Type B pancreatic cell (in vitro differentiated cells): ENCODE measurements at places on chromosomes 11 and 22. TPM values are rescaled to one million over a fixed set of nuclear protein-coding genes. Genes with fewer than 3 reads are reported as not detected.

GRCh38 chr11:19777377-19778102 lies 64.9 kb downstream of the NAV2 start:
- DNase-seq, result no peak
- peaks cover 50% of the 10 kb centered on the region for H3K27me3 ChIP-seq
- H3K4me1 ChIP-seq, result peaks cover 45% of the 10 kb centered on the region
- H3K27ac ChIP-seq, result peak overlapping the region; percentile 91

DNA sequence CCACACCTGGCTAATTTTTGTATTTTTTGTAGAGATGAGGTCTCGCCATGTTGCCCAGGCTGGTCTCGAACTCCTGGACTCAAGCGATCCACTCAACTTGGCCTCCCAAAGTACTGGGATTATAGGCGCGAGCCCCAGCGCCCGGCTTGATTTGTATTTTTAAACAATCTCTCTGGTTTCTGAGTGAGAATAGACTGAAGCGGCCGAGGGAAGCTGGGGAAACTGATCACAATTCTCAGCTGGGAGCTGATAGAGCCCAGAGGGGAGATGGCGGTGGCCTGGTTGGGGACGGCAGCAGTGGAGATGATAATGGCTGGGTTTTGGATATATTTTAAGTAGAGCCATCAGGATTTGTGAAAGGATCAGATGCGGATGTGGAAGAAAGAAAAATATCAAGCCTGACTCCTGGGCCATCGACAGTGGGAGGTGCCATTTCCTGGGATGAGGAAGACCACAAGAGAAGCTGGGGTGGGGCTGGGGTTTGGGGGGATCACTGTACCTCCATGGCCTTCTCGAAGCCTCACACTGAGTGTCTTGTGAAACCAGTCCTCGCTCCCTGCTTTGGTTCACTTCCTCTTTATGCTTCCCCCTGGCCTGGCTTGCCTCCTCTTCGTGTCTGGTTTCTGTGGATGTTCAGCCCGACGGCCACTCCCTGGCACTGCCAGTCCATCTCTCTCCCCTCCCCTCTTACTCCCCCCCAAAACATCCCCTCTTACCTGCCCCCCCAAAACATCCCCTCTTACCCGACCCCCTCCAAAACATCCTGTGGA lies 51.9 kb downstream of the IGLL1 start:
- H3K4me1 ChIP-seq, result peaks cover 40% of the 10 kb centered on the region
- no peak for DNase-seq
- H3K27ac ChIP-seq, result no peak overlapping the region
- no peaks in the 10 kb centered on the region for H3K36me3 ChIP-seq

Gene RAG1
- 0.99 and 1.4 TPM in 2 replicates for total RNA-seq

GRCh38 chr22:42969348-42969975 lies 45.5 kb downstream of the PACSIN2 start:
- H3K27ac ChIP-seq, result peak overlapping the region; percentile 44
- no peaks in the 10 kb centered on the region for H3K27me3 ChIP-seq
- peaks cover 31% of the 10 kb centered on the region for H3K36me3 ChIP-seq
- H3K4me3 ChIP-seq, result no peak overlapping the region
- no peak for DNase-seq
- H3K4me1 ChIP-seq, result peaks cover 55% of the 10 kb centered on the region

Gene ART1
- total RNA-seq, result not detected in 2 replicates

- H3K27ac ChIP-seq, result no peak overlapping the region
- H3K4me3 ChIP-seq, result no peak overlapping the region
- no peaks in the 10 kb centered on the region for H3K4me1 ChIP-seq
- H3K27me3 ChIP-seq, result no peaks in the 10 kb centered on the region
- peaks cover 4% of the 10 kb centered on the region for H3K36me3 ChIP-seq
Observed at GRCh38 chr22:20750461-20751184, 23.3 kb upstream of the SERPIND1 start.

DNA sequence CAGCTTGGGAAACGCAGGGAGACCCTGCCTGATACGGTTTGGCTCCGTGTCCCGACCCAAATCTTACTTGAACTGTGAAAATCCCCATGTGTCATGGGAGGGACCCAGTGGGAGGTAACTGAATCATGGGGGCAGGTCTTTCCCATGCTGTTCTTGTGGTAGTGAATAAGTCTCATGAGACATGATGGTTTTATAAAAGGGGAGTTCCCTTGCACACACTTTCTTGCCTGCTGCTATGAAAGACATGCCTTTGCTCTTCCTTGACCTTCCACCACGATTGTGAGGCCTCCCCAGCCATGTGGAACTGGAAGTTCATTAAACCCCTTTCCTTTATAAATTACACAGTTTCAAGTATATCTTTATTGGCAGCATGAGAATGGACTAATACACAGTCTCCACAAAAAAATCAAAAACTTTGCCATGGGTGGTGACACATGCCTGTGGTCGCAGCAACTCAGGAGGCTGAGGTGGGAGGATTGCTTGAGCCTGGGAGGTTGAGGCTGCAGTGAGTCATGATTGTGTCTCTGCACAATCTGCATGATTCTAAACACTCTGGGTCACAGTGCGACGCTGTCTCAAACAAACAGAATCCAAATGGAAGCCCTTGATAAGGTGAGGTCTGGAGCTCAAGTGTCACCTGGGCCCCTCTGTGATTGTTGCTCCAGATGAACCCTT lies 34.9 kb downstream of the SYN3 start:
- DNase-seq, result peak; percentile 25
- H3K4me3 ChIP-seq, result no peak overlapping the region
- peaks cover 4% of the 10 kb centered on the region for H3K36me3 ChIP-seq
- peaks cover 8% of the 10 kb centered on the region for H3K27me3 ChIP-seq
- no peak overlapping the region for H3K27ac ChIP-seq
- H3K4me1 ChIP-seq, result peaks cover 7% of the 10 kb centered on the region

DNA sequence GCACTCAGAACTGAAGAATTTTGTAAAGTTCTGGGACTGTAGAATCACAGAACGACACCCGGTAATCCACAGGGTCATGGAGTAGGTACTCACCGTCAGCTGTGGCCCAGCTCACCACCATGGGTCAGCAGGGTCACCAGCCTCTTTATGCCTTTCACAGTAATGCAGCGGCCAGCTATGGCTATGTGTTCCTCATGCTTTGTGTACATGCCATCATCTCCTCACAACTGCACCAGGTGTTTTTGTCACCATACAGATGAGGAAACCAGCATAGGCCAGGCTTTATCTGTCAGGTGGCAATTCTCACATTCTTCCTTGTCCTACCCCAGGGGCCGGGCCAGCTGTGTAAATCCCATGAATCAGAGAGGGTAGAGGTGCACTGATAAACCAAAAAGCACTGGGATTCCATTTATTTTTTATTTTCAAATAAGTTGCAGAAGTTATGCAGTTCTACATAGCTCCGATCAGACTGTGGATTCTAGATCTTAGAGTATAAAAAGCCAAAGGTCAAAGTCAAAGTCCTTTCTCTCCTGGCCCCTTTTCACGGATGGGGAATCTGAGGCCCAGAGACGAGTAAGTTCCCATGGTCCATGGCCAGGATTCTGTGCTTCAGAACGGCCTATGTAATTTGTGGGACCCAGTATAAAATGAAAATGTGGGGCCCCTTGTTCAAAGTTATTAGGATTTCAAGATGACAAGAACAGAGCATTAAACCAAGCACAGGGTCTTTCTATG lies 17.5 kb downstream of the TSKU start:
- peak; percentile 42 for DNase-seq
- H3K27me3 ChIP-seq, result peaks cover 5% of the 10 kb centered on the region
- no peak overlapping the region for H3K4me3 ChIP-seq
- H3K27ac ChIP-seq, result no peak overlapping the region
- peaks cover 8% of the 10 kb centered on the region for H3K36me3 ChIP-seq

DNA sequence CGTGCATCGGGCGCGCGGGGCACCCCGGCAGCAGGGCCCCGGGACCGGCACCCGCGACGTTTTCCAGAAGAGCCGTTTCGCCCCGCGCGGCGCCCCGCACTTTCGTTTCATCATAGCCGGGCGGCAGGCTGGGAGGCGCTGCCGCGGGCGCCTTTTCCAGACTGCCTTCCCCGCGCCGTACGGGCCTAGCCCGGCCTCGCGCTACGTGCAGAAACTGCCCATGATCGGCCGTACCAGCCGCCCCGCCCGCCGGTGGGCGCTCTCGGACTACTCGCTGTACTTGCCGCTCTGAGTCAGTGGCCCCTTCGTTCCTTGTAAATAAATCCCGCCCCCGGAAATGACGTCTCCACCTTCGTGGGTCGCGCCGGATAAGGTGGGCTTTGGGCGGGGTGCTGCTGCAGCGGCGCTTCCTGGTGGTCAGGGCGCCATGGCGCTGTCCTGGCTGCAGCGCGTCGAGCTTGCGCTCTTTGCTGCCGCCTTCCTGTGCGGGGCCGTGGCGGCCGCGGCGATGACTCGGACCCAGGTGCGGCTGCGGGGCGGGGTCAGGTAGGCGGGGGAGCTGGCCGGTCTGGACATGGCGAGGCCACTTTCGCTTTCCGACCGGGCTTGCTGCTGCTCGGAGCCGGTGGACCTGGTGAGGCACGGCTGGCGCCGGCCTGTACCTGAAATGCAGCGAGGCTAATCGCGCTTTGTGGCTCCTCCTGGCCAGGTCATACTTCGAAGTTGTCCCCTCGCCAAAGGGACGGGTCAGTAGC lies at the start of gene TMEM179B:
Gene TMEM179B, plus strand, starts transcription at position 398 of the 755 bp plus-strand sequence. Its CDS starts 30 bp downstream, at position 428.
- DNase-seq, result peak; percentile 95
- peak within 1 kb of the TSS; percentile 97 for H3K27ac ChIP-seq
- H3K4me1 ChIP-seq, result peaks cover 21% of the 10 kb centered on the region
- H3K27me3 ChIP-seq, result no peaks in the 10 kb centered on the region
- H3K36me3 ChIP-seq, result peaks cover 12% of the 10 kb centered on the region

Gene ZNHIT2
- 11.4 and 12.2 TPM in 2 replicates for total RNA-seq

Gene PANX2
- 3.0 and 9.3 TPM in 2 replicates for total RNA-seq

DNA sequence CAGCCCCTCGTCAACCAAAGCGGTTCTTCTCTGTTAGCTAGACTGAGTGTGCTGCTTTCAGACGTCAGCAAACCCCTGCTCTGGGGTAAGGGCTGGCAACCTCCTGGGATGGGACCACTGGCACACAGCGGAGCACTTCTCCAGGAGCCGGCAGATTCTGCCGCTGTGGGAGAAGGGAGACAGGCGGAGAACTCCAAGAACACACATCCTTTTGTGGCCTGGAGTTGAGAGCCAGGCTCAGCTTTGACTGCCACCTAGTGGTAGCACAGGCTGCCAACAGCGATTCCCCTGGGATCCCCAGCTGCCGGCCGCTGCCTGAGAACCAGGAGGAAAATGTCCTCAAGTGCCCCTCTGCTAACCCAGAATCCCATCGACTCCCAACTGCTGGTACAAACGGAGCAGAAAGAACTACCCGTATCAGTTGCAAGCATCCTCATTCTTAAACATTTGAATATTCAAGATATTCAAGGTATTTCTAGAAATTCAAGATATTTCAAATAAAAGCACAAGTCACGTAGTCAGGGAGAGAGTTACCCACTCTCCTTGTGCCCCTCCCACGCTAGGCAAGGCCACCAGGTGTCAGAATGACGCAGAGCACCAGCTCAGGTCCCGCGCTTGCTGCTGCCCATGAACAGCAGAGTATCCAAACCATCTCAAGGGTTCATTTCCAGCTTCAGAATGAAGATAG lies 4.9 kb downstream of the LTO1 start:
- H3K4me1 ChIP-seq, result peaks cover 20% of the 10 kb centered on the region
- H3K4me3 ChIP-seq, result peak overlapping the region; percentile 73
- no peaks in the 10 kb centered on the region for H3K27me3 ChIP-seq
- H3K27ac ChIP-seq, result peak overlapping the region; percentile 73

DNA sequence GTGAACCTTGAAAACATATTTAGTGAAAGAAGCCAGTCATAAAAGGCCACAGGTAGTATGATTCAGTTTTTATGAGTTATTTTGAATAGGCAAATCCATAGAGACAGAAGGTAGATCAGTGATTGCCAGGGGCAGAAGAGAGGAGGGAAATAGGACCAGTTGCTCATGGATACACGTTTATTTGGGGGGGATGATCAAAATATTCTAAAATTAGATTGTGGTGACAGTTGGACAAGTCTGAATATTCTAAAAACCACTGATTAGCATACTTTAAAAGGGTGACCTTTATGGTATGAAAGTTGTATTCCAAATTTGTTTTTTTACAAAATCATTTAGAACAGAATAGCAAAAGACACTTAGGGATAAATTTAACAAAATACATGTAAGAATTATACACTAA lies 28.6 kb downstream of the QSER1 start:
- peaks cover 6% of the 10 kb centered on the region for H3K4me1 ChIP-seq
- no peaks in the 10 kb centered on the region for H3K27me3 ChIP-seq
- no peak overlapping the region for H3K4me3 ChIP-seq
- H3K36me3 ChIP-seq, result peaks cover 27% of the 10 kb centered on the region

DNA sequence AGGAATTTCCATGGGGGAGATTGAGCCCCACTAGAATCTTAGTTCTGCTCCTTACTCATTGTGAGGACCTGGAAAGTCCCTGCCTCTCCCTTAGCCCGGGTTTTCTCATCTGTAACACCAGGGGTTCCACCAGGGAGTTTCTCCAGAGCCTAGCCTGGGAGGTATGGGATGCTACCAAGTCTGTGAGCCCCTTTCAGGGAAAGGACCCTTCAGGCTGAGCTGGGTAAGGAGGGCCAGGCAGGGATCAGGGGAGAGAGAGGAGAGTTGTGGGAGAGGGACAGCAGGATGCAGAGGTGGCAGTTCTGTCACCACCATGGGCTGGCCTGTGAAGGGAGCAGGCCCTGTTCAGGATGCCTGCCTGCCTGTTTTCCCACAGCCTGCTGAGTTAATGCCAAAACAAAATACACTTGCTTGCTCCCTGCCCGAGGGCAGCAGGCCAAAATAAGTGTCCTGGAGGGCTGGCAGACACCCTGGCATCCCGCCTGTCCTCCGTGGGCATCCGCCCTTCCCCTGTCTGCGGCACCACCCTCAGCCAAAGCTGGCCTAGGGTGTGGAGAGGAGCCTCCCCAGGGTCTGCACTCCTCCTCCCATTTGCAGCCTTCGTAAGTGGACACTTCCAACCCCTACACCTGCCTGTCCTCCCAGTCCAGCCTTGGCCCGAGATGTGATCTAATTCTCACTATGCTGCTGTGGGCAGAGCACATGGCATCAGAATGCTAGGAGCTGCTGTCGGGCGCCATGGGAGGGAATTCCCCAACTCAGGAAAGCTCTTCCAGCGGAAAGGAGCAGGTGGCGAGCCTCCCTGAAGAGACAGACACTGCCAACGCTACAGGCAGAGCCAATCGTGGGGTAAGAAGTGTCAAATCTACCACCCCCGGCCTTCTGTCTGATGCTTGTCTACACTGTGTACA lies 5.9 kb upstream of the FCHSD2 start:
- DNase-seq, result no peak
- H3K27ac ChIP-seq, result no peak overlapping the region
- H3K36me3 ChIP-seq, result no peaks in the 10 kb centered on the region
- no peak overlapping the region for H3K4me3 ChIP-seq

DNA sequence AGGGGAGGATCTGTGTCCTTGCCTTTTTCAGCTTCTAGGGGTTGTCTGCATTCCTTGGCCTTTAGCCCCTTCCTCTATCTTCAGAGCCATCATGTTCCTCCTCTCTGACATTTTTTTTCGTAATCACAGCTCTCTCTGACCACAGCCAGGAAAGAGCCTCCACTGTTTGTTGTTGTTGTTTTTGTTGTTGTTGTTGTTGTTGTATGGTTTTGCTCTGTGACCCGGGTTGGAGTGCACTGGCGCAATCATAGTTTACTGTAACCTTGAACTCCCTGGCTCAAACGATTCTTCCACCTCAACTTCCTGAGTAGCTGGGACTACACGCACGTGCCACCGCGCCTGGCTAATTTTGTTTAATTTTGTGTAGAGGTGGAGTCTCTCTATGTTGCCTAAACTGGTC lies 55.3 kb upstream of the KCNQ1OT1 start:
- no peaks in the 10 kb centered on the region for H3K27me3 ChIP-seq
- DNase-seq, result no peak
- no peak overlapping the region for H3K4me3 ChIP-seq
- no peak overlapping the region for H3K27ac ChIP-seq
- peaks cover 20% of the 10 kb centered on the region for H3K4me1 ChIP-seq

Gene APOBEC3A
- total RNA-seq, result 0.67 and 1.6 TPM in 2 replicates
